NCI-H510A treated with DMSO at 0.1 percent for 48 hours (cell line): ENCODE measurements at places on chromosomes 1 and 21.

- DNase-seq = no peak
Observed at GRCh38 chr21:25640202-25640942, 1.3 kb downstream of the JAM2 start.

DNA sequence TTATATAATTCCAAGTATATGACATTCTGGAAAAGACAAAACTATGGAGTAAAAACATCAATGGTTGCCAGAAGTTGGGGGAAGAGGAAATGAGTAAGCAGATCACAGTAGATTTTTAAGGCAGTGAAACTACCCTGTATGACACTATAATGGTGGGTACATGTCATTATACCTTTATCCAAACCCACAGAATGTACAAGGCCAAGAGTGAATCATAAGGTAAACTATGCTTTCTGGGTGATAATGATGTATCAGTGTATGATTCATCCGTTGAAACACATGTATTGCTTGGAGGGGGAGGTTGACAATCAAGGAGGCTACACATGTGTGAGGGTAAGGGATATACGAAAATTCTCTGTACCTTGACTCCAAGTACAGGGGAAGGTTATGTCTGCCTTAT lies 862.7 kb downstream of the PLA2G4A start:
- DNase-seq = no peak

DNA sequence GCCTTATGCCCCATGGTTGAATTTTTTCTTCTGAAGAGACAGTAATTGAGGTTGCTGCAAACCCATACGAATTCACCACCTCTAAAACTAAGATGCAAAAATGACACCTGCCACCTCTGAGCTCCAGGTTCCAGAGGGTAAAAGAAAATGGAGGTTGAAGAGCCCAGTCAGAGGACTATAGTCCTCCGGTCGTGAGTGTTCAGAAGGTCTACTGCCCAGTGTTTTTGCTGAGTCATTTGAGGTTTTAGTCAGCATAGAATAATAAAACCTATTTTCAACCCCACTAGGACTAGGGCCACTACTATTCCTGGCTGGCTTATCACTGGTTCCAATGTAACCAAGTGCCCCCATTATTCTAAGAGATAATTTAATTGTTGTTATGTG lies 12.9 kb upstream of the SLAMF7 start:
- DNase-seq = no peak

DNA sequence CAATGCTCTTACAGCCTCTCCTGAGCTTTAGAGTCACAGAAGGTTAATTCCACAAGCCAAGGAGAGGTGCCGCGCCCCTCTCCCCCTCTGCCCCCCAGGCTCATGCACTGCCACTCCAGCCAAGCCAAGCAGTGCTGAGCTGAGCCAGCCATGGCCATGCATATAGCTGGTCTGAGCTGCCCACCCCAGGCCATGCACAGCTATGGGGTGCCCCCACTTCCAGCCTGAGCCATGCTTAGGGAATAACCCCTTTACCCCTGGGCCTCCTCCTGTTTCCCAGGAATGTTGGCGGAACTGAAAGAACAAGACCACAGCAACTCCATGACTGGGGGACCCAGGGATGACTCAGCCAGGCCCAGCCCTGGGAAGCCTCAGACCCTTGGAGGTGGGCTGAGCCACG lies 34.0 kb upstream of the MAGOH start:
- DNase-seq = no peak

DNA sequence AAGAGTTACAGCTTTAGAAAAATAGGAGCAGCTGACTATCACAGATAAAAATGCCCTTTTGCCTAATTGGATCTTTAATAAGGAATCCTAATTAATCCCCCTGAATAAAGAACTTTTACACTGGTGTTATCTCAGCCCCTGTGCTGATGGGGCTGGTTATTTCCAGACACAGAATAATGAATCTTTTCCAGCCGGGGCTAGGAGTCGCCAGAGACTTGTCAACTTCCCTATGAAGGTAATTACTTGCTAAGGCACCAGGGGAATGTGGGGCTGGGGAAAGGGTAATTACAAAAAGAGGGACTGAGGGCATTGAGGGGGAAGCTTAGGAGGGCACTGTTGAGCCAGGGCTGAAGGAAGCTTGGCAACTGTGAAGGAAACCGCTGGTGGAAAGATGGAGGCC lies 34.5 kb downstream of the HMGB4 start:
- no peak for DNase-seq

DNA sequence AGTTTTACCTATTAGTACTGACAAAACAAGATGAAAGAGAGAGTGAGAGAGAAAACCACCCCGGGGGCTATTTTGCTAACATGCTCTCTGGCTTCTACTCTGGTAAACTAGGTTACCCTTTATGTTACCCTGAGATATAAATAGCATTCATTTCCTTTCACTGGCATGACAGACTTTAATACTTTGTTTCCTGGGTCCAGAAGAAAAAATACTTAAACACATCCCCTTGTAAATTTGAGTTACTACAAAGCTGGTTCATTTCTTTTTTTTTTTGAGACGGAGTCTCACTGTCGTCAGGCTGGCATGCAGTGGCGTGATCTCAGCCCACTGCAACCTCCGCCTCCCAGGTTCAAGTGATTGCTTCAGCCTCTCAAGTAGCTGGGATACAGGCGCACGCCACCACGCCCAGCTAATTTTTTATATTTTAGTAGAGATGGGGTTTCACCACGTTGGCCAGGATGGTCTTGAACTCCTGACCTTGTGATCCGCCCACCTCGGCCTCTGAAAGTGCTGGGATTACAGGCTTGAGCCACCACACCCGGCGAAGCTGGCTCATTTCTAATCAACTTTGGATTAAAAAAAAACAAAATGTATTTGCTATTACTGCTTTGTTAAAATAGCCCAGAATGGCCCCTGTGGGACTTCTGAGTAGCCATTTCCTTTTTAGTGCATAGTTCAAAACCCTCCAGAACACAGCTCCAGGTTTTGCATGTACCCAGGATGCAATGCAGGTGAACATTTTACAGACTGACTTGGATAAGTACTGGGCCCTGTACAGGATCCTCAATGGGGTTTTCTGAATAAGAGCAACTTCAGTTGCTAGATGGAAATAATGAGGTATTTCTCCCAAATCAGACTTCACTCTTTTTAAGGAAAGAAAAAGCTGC lies 20.6 kb downstream of the INPP5B start:
- DNase-seq = no peak

GRCh38 chr1:241990040-241990439 lies 8.9 kb downstream of the MAP1LC3C start:
- no peak for DNase-seq

DNA sequence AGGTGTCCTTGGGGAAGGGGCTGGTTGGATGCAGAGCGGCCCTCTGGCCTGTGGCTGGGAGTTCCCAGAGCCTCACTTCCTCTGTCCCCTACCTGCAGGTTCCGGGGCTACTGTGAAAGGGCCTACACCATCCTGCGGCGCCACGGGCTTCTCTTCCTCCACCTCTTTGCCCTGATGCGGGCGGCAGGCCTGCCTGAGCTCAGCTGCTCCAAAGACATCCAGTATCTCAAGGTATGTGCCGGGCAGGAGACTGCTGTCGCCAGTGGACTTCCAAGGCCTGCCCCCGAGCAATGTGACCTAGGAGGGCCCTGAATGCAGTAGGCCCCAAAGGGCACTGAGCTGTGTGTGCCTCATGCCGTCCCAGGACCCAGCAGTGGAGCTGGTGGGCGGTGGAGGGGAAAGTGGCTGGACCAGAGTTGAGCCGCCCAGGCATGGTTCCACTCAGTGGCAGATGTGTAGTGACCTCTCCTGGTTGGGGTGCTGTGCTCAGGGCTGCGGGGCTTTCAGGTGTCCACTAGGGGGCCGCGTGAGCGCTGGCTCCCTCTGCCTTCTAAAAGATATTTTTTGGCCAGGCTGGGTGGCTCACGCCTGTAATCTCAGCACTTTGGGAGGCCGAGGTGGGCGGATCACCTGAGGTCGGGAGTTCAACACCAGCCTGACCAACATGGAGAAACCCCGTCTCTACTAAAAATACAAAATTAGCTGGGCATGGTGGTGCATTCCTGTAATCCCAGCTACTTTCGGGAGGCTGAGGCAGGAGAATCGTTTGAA lies 73.4 kb downstream of the PIK3CD start:
- peak; percentile 90 for DNase-seq

GRCh38 chr1:39835110-39835509 lies 46.4 kb upstream of the BMP8B start:
- DNase-seq = peak; percentile 100
